ENCODE measurements at places on chromosomes 16 and 17. TPM values are rescaled to one million over a fixed set of nuclear protein-coding genes. Genes with fewer than 3 reads are reported as not detected.

Gene VAT1L
- total RNA-seq: 0.51 TPM

Gene ZNF747
- total RNA-seq: 9.7 TPM

Gene MC1R
- 0.58 TPM for total RNA-seq

Gene CES4A
- 20.5 TPM for total RNA-seq

Gene CCT6B
- 0.31 TPM for total RNA-seq

Gene PYCARD
- total RNA-seq: 13.5 TPM

Gene LRRC46
- 0.42 TPM for total RNA-seq

Gene KRTAP4-4
- not detected for total RNA-seq

Gene CCDC154
- total RNA-seq: 0.25 TPM

Gene ALOX12
- total RNA-seq: 0.17 TPM

Gene SLC25A39
- total RNA-seq: 62.2 TPM

Gene KRTAP17-1
- total RNA-seq: not detected

Gene EXOC3L1
- total RNA-seq: 2.2 TPM

Gene TMC6
- 16.0 TPM for total RNA-seq

Gene FZD2
- total RNA-seq: 0.11 TPM

Gene MARCHF10
- total RNA-seq: not detected

Gene SSTR5
- total RNA-seq: not detected

Gene ASPHD1
- total RNA-seq: 0.38 TPM

Gene CNTNAP4
- not detected for total RNA-seq

Gene ZACN
- total RNA-seq: not detected

Data from right lobe of liver (tissue), 6 donors.